ENCODE measurements at places on chromosomes 7 and 10. TPM values are rescaled to one million over a fixed set of nuclear protein-coding genes. Genes with fewer than 3 reads are reported as not detected.

The SEMA3E gene
- total RNA-seq: 3.7 TPM

The CTTNBP2 gene
- 4.9 TPM for total RNA-seq

DNA sequence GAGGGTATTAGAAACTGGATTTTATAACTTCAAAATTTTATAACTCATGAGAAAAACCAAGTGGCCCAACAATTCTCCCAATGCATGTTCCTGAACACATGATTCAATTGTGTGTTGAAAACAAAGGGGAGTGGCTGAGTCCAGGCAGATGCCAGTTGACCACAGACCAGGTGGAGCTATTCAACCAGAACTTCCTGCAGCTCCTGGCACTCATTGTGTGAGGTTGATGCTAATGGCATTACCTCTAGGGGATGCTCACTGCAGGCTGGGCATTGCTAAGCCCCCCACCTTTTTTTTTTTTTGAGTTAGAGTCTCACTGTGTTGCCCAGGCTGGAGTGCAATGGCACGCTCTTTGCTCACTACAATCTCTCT lies 20.3 kb downstream of the MYOF start:
- H3K4me3 ChIP-seq: peak overlapping the region; percentile 29

The LIMK1 gene
- total RNA-seq: 67.8 TPM

DNA sequence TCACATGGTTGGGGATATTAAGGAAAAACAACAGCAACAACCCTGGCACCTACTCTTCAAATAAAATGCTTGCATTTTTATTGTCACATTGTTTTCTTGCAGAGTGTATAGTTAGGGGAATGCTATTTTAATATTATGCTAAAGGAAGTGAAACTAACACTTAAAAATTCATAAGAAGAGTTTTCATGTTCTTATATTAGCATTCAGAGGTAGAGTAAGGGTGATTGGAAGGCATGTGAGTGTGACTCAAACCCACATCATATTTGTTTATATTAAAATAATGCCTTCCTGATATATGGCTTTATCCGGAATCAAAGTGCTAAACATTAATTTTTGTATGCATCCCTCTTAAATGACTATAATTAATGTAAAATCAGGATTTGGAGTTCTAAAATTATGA lies 59.8 kb upstream of the TES start:
- no peaks in the 10 kb centered on the region for H3K27me3 ChIP-seq
- no peaks in the 10 kb centered on the region for H3K4me1 ChIP-seq
- no peak for DNase-seq
- H3K36me3 ChIP-seq: no peaks in the 10 kb centered on the region
- H3K27ac ChIP-seq: no peak overlapping the region

The TUBAL3 gene
- not detected for total RNA-seq

GRCh38 chr10:61100887-61101286 lies 156.9 kb upstream of the RHOBTB1 start:
- H3K4me3 ChIP-seq: no peak overlapping the region
- no peaks in the 10 kb centered on the region for H3K36me3 ChIP-seq
- no peak overlapping the region for H3K27ac ChIP-seq
- H3K4me1 ChIP-seq: peaks cover 5% of the 10 kb centered on the region
- no peaks in the 10 kb centered on the region for H3K27me3 ChIP-seq

GRCh38 chr10:87593702-87594101 lies 66.0 kb upstream of the PAPSS2 start:
- no peak overlapping the region for H3K27ac ChIP-seq
- no peaks in the 10 kb centered on the region for H3K27me3 ChIP-seq
- no peak overlapping the region for H3K4me3 ChIP-seq
- peaks cover 9% of the 10 kb centered on the region for H3K4me1 ChIP-seq
- H3K36me3 ChIP-seq: no peaks in the 10 kb centered on the region
- no peak for DNase-seq

GRCh38 chr10:25820874-25821273 lies 113.2 kb upstream of the MYO3A start:
- DNase-seq: no peak
- no peaks in the 10 kb centered on the region for H3K27me3 ChIP-seq
- H3K4me1 ChIP-seq: peaks cover 19% of the 10 kb centered on the region
- no peaks in the 10 kb centered on the region for H3K36me3 ChIP-seq
- no peak overlapping the region for H3K4me3 ChIP-seq

GRCh38 chr10:5910323-5911100 lies 20.5 kb downstream of the FBH1 start:
- H3K4me1 ChIP-seq: no peaks in the 10 kb centered on the region
- no peak overlapping the region for H3K27ac ChIP-seq
- no peak for DNase-seq

- H3K4me1 ChIP-seq: peaks cover 24% of the 10 kb centered on the region
- H3K27ac ChIP-seq: no peak overlapping the region
- H3K36me3 ChIP-seq: no peaks in the 10 kb centered on the region
- peak overlapping the region; percentile 91 for H3K4me3 ChIP-seq
- no peak for DNase-seq
- no peaks in the 10 kb centered on the region for H3K27me3 ChIP-seq
These were observed 1.8 kb downstream of the DDIT4 start for GRCh38 chr10:72275351-72276012.

- H3K27ac ChIP-seq: peak overlapping the region; percentile 47
- H3K36me3 ChIP-seq: no peaks in the 10 kb centered on the region
- no peak overlapping the region for H3K4me3 ChIP-seq
These were observed 110.0 kb downstream of the CAMK1D start for GRCh38 chr10:12459340-12459739.

GRCh38 chr10:4687397-4687796 lies 138.6 kb upstream of the AKR1E2 start:
- peaks cover 30% of the 10 kb centered on the region for H3K4me1 ChIP-seq
- peak overlapping the region; percentile 96 for H3K27ac ChIP-seq
- no peaks in the 10 kb centered on the region for H3K36me3 ChIP-seq
- no peaks in the 10 kb centered on the region for H3K27me3 ChIP-seq
- no peak overlapping the region for H3K4me3 ChIP-seq

The OSBPL3 gene
- 62.9 TPM for total RNA-seq

The NAT16 gene
- total RNA-seq: 0.16 TPM
